ENCODE measurements at places on chromosomes 4 and X.

GRCh38 chr4:60992037-60992436 is 208.1 kb upstream of the ADGRL3 start:
- DNase-seq = no peak

- no peak for DNase-seq
These were observed 152.4 kb upstream of the BMPR1B start for GRCh38 chr4:94605241-94605805.

- DNase-seq = no peak
These were observed 325.3 kb upstream of the RASGEF1B start for GRCh38 chr4:81796790-81797528.

DNA sequence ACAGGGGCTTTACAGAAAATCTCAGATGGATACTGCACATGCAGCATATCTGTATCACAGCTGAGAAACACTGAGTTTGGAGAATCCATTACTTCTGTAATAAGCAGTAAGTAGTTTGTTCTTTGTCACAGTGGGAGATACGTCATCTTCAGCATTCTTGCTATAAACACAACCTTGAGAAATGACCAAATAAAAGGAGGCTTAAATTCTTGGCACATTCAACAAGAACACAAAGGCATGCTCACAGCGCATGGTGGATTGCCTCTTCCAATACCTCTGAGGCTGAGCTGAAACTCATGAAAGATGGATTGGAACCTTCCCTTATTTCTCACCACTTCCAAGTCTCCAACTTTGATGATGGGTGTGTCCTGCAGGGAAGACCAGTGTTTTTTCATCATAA is 54.5 kb downstream of the ANXA5 start:
- DNase-seq = no peak

DNA sequence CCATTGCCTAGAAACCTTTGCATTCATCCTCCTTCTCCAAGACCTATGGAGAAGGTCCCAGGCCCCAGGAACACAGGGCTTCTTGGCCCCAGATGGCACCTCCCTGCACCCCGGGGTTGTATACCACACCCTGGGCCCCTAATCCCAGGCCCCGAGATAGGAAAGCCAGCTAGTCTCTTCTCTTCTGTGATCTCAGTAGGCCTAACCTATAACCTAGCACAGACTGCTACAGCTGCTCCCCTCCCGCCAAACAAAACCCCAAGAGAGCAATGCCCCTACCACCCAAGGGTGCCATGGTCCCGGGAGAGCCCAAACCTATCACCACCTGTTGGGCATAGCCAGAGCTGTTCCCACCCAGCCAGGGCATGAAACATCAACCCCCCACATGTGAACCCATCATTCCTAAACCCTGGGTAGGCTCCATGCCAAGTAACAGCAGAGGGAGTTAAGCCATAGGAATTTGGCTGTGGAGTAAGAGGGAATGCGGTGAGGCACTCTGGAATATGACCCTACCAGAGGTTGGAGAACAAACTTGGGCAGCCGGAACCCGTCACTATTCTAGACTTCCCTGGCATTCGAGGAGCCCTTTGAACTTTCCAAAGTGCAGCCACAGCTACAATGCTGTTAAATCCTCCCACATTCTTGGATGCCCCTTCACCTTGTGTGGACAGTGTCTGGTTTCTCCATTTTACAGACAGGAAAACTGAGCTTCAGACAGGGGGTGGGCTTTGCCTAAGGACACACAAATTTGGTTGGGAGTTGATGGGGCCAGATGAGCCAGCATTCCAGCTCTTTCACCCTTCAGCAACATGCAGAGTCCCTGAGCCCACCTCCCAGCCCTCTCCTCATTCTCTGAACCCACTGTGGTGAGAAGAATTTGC is 10.9 kb upstream of the SASH3 start:
- no peak for DNase-seq

DNA sequence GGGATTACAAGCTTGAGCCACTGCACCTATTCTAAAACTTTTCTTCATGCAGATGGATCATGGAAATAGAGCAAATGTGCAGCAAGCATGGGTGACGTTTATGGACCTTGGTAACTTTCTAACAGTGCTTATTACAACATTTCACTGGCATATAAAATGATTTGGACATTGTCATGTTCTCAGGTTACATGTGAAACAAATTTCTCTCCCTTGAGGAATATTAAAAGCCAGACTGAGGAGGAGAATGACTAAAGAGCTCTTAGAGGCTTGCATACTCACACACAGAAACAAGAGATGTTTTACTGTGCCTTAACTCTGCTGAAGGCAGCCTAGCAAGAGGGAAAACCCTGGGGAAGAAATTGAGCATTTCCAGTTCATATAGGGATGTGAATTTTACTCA is 38.6 kb upstream of the GPR101 start:
- DNase-seq = no peak

DNA sequence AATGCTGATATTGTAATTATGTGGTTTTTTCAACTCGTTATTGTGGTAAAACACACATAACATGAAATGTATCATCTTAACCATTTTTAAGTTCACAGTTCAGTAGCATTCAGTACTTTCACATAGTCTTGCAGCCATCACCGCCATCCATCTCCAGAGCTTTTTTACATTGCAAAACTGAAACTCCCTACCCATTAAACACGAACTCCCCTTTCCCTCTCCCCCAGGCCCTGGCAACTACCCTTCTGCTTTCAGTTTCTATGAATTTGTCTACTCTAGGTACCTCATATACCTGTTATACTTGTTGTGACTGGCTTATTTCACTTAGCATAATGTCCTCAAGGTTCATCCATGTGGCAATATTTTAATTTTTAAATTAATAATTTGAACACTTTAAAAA is 380.6 kb downstream of the MAPK10 start:
- peak; percentile 73 for DNase-seq

DNA sequence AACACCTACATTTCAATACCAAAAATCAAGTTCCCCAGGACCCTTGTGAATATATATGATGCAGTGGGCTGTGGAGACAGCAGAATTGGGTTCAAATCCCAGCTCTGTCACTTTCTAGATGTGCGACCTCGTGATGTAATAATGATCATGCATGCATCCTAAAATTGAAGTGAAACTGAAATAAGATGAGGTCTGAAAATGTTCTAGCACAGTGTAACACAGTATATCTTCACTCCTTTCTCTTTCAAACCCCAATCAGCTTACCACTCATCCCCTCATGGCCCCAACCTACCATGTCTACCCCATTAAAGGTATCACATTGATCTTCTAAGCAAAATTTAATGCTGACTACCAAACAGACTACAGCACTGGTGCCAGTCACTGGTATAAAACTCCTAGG is 69.9 kb upstream of the BRS3 start:
- DNase-seq = peak; percentile 2

GRCh38 chr4:5757536-5757935 is 46.5 kb downstream of the EVC start:
- DNase-seq = no peak

DNA sequence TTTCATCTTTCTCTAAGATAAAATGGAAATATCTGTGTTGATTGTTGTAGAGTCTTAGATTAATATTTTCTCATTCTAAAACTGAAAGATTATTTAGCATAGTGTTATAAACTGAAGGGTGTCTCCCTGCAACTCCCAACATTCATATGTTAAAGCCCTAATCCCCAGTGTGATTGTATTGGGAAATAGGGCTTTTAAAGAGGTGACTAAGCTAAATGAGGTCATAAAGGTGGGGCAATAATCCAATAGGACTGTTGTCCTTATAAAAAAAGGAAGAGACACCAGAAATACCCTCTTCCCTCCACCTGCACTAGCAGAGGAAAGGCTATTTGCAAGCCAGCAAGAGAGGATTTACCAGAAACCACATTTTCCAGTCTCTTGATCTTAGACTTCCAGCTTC is 1626.4 kb downstream of the C4orf33 start:
- no peak for DNase-seq
